ENCODE measurements at places on chromosomes 2 and 18.

GRCh38 chr18:74698881-74699280, 101.2 kb downstream of the ZNF407 start:
- no peak for DNase-seq

DNA sequence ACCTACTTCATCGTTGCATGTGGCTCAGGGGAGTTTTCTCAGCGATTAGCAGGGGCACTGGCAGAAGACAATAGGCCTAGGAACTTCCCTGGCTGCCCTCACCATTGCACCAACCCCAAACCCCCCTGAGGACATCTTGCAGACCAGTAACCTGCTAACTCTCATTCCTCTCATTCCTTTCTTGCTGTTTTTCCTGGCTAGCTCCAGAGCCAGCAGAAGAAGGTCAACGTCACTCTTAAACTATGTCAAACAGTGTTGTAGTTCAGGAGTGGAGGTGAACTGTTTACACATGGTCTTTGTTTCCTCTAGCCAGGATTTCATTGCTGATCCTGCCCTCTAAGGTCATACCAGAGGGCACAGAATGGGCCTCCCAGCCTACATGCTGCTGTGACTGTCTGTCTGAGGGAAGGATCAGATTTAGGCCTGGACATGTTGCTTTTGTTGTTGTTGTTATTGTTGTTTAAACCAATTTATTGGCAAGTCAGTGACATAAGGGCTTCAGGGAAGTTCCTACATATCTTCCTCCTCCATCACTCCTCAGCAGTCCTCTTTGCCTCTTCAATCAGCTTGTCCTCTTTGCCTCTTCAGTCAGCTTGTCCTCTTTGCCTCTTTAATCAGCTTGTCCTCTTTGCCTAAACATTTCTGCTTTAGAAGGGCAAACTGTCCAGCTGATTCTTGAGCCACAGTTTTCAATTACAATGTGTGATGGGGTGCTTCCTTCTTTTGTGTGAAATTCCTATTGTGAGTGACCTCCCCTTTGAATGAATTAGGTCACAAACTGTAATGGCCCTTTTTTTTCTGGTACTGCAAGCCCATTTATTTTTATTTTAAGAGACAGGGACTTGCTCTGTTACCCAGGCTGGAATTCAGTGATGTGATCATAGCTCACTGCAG, 471.9 kb upstream of the TNP1 start:
- DNase-seq, result no peak

GRCh38 chr2:105526000-105526925, 127.4 kb upstream of the FHL2 start:
- DNase-seq, result no peak

DNA sequence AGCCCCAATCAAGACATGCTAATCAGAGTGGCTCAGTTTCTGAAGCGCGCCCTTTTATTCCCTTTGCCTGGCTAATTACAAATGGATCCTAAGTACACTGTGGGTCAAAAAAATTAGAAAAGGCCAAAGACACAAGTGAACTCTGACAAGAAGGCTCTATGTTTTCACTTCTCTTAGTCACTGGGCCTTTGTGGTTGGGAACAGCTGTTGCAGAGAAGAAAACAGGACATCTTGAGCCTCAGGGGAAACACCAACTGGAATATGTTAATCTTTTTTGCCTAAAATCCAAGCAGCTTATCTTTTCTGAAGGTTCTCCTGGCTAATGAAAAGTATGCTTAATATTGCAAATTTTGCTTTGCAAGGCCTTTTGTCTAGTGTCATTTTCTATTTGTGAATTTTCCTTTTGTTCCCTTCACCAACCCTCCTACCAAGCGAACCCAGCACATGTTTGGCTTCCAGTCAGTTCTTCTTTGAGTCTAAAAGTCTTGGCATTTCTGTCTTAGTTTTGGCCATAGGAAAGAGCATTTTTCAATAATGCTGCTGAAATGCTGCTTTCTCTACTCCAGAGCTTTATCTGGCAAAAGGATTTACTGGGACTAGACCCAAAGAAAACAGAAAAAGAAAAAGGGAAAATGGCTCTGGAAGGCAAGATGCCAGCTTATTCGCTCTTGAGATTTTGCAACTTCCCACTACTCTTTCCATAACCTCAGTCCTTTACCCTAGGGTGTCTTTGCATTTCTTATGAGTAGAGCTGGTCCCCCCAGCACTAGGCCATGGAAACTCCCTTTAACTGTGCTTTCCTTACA, 440.2 kb upstream of the ST6GAL2 start:
- DNase-seq, result no peak

- DNase-seq, result no peak
Observed at GRCh38 chr2:205001300-205001966, 456.2 kb downstream of the PARD3B start.

DNA sequence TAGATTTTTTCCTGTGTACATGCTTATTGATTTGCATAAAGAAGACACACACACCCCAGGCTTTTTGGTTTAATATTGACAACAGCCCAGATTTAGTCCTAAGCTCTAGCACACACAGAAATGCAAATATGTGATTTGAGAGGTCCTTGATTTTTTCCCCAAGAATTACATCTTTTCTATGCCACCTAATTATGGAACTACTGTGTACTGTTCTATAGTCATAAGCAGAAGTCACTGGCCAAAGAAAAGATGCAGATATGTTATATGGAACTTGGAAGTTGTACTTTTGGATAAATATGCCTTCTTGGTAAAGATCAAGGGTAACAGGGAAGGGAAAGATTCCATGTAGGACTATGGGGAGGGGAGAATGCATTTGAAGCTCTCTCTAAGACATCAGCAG, 105.6 kb downstream of the SETBP1 start:
- no peak for DNase-seq

DNA sequence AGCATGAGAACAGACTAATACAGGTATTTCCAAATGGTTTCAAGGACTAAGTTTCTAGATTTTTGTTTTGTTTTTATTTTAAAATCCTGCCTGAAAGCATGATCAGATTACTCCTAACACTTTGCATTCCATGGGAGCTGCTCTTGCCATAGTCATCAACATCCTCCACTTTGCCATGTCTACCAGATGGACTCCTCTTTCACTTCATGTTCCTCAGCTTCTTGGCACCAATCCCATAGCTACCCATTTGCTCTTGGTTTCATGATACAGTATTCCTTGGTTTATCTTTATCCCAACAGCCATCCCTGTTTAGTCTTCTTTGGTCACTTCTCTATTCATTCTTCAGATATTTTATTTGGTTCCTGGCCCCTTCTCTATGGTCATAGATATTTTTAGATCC, 154.2 kb upstream of the CCDC195 start:
- DNase-seq, result no peak

DNA sequence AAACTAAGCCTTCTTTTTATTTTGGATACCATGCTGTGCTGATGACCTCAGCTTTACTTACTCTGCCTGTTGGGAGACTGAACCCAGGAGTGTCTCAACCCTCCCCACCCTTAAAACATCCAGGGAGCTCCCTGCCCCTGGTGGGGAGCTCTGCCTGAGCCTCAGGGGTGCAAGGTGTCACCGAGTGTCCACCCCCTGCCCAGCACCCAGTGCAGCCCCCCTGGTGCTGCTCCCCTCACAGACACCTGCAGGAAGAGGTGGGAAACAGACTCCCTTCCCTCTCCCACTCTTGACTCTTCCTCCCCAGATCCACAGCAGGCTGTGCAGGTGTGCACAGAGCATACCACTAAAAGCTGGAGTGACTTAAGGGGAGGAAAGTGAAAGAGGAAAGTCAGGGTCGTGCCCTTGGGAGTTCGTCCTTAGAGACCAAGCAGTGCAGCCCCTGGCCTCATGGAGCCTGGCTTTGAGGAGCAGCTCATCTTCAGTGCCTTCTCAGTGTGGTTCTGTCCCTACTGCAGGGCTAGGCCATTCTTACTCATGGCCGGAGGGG, 51.3 kb downstream of the MYO7B start:
- no peak for DNase-seq

DNA sequence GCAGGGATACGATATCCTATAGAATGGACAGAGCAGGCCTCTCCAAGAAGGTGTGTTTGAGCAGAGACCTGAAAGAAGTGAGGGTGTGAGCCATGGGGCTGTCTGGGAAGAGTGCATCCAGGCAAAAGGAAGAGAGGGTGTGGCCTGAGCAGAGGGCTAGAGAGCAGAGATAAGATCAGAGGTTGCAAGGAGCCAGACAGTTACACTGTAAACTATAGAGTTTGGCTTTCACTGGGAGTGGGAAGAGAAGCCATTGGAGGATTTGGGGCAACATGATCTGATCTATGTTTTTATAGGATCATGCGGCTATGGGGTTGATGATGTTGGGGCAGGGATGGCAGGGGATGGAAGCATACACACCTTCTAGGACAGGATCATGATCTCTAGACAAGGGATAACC, 124.1 kb upstream of the MAP3K20 start:
- no peak for DNase-seq

DNA sequence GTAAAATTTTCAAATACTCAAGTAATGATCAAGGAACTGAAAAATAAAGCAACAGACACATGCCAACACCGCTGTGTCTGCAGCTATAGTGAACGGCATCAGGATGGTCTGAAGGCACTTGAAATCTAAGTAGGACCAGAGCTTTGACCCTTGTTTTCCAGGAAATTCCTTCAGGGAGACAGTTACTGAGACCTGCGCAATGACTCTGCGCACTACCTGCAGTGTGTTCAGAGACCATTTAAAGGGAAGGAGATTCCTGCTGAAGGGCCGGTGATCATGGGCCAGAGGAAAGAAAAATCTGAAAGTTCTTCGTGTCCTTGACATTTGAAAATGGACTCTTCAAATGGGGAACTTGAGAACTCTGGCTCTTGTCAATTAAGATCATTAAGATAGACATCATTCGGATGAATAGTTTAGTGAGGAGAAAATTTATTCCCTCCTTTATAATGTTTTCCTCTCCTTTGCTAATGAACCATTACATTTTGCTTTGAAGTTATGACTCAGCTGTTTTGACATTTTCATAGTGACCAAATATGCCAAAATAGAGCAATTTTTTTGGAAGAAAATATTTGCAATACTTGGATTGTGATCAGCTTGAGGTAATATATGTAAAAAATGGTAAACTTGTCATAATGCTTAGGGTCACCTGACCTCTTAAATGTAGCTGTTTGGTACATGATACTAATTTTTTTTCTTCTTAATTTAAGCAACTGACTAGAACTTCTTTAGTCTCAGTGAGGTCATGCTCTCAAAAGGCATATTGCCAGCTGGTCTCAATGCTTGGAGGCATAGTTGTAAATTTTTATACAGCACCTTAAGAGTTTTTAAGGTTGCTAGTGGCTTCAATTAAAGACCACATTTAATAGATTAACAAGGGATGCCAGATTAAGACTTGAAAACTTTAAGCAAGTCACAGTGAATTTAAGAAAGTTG, 329.3 kb downstream of the ARHGAP15 start:
- DNase-seq, result no peak

- DNase-seq, result no peak
Observed at GRCh38 chr2:43701111-43701510, 24.9 kb upstream of the C1GALT1C1L start.

DNA sequence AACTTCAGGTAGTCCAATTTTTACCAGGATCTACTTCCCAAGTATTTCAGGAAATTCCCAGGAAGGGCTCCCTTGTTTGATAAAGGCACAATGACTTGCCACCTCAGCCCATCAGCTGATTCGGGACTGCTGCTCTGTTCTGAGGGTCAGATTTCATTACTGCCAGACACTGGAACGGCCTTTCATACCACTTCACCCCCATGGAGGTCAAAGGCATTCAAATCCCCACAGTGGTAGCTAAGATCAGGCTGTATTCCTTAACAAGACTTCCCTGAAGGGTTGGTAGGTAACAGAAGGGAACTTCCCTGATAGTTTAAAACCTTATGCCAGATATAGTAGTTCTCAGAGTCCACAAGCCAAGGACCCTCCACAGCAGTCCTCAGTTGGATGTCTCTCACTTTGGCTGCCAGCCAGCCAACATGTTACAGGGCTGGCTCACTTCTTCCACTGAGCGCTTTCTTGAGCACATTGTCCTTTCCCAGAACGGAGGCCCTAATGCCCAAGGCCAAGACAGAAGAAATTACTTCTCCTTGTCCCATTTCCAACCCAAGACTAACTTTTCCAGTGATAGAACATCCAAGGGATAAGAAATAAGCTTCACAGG, 40.0 kb upstream of the GLS start:
- DNase-seq, result no peak

- DNase-seq, result no peak
Observed at GRCh38 chr2:66137606-66138130, 297.3 kb upstream of the MEIS1 start.

- DNase-seq, result no peak
Observed at GRCh38 chr2:171578127-171578803, 56.0 kb downstream of the CYBRD1 start.

- no peak for DNase-seq
Observed at GRCh38 chr18:27848336-27848735, 328.6 kb downstream of the CDH2 start.

GRCh38 chr2:178514664-178515063, 34.4 kb downstream of the PLEKHA3 start:
- DNase-seq, result peak; percentile 81

GRCh38 chr2:206260188-206261012, 14.1 kb upstream of the ZDBF2 start:
- no peak for DNase-seq

- no peak for DNase-seq
Observed at GRCh38 chr2:222698276-222698675, 26.8 kb downstream of the MOGAT1 start.

- DNase-seq, result no peak
Observed at GRCh38 chr2:54526226-54526879, 70.2 kb downstream of the SPTBN1 start.

DNA sequence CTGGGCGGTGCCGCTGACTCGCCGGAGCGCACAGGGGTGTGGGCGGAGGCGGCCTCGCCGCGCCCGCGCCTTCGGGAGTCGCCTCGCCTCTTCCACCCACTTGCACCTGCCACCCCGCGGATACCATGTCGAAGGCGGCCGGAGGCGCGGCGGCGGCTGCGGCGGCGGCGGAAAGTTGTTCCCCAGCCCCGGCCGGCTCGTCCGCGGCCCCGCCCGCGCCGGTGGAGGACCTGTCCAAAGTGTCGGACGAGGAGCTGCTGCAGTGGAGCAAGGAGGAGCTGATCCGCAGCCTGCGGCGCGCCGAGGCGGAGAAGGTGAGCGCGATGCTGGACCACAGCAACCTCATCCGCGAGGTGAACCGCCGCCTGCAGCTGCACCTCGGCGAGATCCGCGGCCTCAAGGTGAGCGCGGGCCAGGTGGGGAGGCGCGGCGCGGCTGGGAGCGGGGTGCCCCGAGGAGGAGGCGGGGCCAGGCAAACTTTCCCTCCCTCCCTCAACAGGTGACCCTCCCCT, 766 bp downstream of the CCDC85A start:
- DNase-seq, result no peak

- no peak for DNase-seq
Observed at GRCh38 chr2:23323198-23323916, 61.6 kb upstream of the KLHL29 start.

GRCh38 chr2:207153266-207153975, 12.3 kb downstream of the KLF7 start:
- no peak for DNase-seq

GRCh38 chr2:167582619-167583018, 664.8 kb downstream of the STK39 start:
- DNase-seq, result no peak

- no peak for DNase-seq
Observed at GRCh38 chr18:61972389-61973264, 79.8 kb upstream of the RNF152 start.

GRCh38 chr2:25819597-25820039, 58.7 kb downstream of the ASXL2 start:
- no peak for DNase-seq

GRCh38 chr2:146820672-146821071, 1024.2 kb upstream of the ACVR2A start:
- no peak for DNase-seq

GRCh38 chr2:11613297-11613696, 56.7 kb downstream of the NTSR2 start:
- no peak for DNase-seq
